ENCODE measurements at places on chromosomes 11 and 22.

- no peak for DNase-seq
Measured at GRCh38 chr11:2094354-2095197, 44.6 kb downstream of the IGF2 start.

DNA sequence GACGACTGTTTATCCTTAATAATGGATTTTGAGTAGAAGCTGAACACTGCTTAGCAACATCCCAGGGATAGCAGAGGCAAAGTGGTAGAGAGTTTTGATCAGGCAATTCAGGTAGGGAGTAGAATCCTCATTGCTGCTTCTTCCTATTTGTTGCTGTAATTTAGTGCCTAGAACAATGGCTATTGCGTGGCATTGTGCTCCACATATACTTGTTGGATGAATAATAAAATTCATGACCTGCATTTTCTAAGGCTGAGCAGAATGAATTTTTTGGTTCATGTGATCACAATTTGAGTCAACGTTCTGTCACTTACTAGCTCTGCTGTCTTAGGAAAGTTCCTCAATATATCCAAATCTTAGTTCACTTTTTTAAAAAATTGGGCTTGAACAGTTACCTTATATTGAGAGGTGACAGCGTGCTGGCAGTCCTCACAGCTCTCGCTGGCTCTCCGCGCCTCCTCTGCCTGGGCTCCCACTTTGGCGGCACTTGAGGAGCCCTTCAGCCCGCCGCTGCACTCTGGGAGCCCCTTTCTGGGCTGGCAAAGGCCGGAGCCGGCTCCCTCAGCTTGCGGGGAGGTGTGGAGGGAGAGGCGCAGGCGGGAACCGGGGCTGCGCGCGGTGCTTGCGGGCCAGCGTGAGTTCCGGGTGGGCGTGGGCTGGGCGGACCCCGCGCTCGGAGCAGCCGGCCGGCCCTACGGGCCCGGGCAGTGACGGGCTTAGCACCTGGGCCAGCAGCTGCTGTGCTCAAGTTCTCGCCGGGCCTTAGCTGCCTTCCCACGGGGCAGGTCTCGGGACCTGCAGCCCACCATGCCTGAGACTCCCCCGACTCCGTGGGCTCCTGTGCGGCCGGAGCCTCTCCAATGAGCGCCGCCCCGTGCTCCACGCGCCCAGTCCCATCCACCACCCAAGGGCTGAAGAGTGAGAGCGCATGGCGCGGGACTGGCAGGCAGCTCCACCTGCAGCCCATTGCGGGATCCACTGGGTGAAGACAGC, 350.6 kb downstream of the ETS1 start:
- DNase-seq = no peak

- no peak for DNase-seq
Measured at GRCh38 chr11:10386361-10386760, 68.7 kb upstream of the AMPD3 start.

DNA sequence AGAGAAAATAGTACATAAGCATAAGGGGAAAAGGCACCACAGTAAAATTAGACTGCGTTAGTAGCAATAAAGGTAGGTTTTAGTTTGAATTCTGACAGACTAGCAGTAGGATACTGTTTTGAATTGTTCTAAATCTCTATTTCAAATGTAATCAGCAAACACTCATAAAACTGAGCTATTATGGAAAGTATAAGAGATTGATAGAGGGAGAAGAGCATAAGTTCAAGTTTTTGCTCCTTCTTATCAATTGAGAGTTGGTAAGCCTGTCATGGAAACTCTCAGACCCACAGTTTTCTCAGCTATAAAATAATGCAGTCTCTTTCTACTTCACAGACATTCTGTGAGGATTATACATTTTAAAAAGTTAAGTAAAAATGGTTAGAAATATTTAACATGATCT, 840.2 kb upstream of the CNTN5 start:
- DNase-seq = no peak

- DNase-seq = no peak
Measured at GRCh38 chr11:119307219-119307618, 9.7 kb downstream of the MCAM start.

GRCh38 chr11:102416976-102417375, 35.6 kb downstream of the TMEM123 start:
- DNase-seq = no peak

- no peak for DNase-seq
Measured at GRCh38 chr11:32034149-32034548, 56.7 kb upstream of the RCN1 start.

DNA sequence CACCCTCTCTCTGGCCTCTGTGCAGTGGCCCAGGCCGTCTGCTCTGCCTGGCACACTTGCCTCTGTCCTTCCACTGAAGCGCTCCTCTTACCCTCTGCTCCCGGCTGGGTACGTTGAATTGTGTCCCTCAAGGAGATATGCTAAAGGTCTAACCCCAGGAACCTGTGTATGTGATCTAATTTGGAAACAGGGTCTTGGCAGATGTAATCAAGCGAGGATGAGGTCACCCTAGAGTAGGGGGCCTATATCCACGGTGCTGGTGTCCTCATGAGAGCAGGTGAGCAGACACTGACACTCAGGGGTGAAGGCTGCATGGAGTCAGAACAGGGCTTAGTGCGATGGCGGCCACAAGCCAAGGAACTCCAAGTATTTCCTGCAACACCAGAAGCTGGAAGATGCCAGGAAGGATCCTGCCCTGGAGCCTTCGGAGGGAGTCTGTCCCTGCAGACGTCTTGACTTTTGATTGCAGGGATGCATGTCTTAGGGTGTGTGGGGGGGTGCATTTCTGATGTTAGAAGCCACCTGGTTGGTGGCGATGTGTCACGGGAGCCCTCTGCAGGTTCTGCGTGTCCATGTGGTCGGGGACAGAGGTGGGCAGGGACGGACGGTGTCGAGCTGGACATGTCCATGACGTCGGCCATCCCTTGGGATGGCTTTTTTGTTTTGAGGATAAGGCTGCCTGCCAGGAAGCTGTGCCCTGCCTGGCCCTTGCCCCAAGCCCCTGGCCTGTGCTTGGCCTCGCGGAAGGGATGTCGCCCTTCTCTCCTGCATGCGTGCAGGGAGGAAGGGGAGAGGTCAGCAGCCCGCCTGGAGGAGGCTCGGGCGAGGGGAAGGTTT, 68.6 kb downstream of the LRP5 start:
- no peak for DNase-seq

GRCh38 chr11:120302001-120302805, 22.9 kb upstream of the TLCD5 start:
- DNase-seq = no peak

DNA sequence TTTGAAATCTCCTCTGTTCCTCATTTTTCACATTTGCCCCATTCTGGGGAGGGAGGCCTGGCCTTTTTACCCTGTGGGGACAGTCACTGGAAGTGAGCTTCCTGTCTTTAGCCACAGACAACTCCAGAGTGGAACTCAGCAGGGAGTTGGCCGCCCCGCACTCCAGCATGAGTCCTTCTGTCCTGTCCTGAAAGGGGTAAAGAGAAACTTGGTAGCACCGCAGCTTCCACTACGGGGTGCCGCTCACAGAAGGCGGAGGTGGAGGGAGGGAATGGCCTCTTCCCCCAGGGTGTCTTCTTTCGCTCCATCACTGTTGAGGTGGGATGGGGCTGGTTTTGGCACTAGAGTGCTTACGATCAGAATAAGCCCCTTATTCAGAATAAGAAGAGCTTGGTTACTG, 132.2 kb downstream of the ST3GAL4 start:
- DNase-seq = no peak

DNA sequence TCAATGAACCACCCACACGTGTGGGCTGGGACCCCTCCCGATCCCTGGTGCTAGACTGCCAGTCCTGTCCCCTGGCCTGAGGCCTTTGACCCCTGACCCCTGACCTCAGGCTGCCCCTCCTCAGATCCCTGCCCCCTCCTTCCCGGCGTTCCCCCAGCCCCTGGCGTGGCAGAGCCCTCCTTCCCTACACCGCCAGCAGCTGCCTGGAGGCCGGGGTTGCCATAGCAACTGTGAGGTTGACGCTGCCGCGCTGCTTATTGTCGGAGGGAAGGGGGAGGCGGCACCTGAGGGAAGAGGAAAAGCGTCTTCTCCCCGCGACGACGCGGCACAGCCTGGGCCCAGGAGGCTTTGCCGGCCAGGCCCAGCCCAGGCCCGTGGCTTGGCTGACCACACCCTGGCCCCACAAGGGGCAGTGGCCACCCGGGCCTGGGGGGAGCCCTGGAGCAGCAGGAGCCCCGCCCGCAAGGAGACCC, 32.6 kb downstream of the SHANK3 start:
- no peak for DNase-seq

GRCh38 chr11:1559111-1559951, 12.7 kb downstream of the DUSP8 start:
- no peak for DNase-seq

DNA sequence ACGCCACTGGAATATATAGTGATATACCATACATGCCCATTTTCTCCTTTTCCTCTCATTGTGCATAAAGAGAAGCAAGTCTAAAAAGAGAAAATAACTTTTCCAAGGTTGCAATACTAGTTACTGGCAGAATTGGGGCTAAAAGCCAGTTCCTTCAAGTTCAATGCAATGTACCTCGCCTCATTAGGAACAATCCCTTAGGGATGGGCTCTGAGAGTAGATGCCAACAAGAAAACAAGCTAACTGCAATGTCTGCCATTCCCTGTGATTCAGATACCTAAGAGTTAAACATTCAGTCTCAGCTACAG, 114.3 kb downstream of the RBFOX2 start:
- DNase-seq = no peak

DNA sequence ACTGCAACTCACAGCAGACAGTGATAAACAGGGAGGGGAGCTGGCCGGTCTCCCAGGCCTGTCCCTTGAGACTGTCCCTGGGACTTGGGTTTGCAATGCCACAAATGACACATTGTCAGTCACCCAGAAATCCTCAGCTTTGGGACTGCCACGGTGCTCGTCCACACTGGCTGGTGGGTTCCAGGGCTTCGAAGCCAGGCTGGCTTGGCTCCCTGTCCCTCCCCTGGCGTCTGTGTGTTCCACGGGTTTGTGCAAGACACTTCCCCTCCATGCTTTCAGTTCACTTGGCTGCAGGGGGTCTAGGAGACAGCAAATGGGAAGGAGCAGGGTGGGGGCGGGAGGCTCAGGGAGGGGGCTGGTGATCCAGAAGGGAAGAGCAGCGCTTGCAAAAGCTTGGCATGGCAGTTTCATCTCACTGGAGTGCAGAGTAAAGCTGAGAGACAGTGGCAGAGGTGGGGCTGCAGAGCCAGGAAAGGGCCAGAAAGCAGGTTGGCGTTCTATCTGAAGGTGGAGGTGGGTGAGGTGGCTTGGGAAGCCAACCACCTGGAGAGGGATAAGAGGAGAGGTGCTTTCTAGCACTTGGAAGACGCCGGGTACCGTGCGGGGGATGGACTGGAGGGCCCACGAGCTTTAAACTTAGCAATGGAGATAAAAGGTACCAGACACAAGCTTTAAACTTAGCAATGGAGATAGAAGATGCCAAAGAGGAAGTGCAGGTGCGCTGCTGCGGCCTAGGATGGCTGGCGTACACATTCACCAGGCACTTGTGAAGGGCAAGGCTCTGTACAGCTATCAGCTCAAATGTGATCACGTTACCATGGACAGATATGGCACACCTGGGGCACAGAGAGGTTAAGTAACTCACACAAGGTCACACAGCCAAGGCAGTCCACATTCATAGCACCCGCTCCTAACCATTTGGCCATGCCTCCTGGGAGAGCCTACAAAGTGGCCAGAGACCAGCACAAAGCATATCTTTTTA, 86.4 kb upstream of the SHISAL1 start:
- no peak for DNase-seq
